ENCODE measurements at places on chromosomes 13 and 19.
A peak's percentile ranks its signal among the peaks of the same experiment; 100 is the strongest.

GRCh38 chr13:45074721-45075120 lies 45.6 kb upstream of the GTF2F2 start:
- DNase-seq = no peak

DNA sequence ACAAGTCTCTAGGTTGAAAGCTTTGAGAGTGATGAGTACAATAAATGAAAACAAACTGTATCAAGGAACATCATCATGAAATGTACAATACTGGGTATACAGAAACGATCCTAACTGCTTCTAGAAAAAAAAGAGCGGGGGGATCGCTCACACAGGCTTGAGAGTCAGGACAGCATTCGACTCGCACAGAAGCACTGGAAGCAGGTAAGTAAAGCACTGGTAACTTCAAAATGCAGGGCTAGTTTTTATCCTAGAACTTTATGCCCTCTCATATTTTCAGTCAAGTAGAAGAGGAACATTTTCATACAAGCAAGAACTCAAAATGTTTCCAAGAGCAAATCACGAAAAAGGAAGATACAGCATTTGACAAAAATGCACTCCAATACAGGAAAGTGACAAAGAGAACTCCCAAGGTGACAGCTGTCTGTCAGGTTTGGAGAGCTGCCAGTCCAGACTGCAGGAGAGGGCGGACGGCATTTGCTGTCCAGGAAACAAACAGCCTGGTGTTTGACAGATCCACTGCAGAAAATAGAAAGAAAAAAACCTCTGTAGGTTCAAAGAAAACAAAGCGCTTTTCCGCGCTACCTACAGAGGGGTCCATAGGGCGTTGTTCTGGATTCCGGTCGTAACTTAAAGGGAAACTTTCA lies 58.2 kb upstream of the XPO4 start:
- no peak for DNase-seq

DNA sequence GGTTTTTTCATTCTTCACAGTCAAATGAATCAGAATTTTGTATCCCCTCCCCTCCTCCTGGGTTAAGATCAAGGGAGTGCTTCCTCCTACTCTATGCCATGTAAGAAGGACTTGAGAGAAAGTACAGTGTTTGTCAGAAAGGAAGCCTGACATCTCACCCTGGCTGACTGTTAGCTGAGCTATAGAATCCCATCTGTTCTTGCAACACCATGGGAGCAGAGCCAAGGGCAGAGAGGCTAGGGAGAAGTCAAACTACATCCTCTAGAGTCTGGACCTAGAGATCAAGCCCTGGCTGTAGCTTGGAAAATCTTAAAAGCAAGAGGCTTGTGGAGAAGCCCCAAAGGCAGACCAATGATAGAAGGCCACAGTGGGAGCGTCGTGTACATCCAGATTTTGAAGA lies 145.9 kb downstream of the OLFM4 start:
- no peak for DNase-seq

GRCh38 chr13:110323172-110323891 lies 16.2 kb downstream of the COL4A2 start:
- no peak for DNase-seq

DNA sequence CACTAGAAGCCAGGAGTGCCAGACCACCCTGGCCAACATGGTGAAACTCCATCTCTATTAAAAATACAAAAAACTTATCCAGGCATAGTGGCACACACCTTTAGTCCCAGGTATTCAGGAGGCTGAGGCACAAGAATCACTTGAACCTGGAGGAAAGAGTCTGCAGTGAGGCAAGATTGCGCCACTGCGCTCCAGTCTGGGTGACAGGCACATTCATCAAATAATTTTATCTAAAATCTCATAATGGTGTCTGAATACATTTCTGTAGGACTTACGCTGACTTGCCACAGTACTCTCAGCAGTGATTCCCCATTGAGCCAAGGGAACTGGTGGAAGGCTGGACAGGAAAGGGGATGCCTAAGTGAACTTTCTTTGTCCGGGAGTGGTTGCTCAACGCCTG lies 4.3 kb upstream of the ZNF28 start:
- no peak for DNase-seq

- peak; percentile 91 for DNase-seq
These were observed at the start of gene TBCB for GRCh38 chr19:36115453-36116343. TBCB (plus strand) TSS chr19:36115468; CDS start chr19:36115561, 93 bp downstream.

DNA sequence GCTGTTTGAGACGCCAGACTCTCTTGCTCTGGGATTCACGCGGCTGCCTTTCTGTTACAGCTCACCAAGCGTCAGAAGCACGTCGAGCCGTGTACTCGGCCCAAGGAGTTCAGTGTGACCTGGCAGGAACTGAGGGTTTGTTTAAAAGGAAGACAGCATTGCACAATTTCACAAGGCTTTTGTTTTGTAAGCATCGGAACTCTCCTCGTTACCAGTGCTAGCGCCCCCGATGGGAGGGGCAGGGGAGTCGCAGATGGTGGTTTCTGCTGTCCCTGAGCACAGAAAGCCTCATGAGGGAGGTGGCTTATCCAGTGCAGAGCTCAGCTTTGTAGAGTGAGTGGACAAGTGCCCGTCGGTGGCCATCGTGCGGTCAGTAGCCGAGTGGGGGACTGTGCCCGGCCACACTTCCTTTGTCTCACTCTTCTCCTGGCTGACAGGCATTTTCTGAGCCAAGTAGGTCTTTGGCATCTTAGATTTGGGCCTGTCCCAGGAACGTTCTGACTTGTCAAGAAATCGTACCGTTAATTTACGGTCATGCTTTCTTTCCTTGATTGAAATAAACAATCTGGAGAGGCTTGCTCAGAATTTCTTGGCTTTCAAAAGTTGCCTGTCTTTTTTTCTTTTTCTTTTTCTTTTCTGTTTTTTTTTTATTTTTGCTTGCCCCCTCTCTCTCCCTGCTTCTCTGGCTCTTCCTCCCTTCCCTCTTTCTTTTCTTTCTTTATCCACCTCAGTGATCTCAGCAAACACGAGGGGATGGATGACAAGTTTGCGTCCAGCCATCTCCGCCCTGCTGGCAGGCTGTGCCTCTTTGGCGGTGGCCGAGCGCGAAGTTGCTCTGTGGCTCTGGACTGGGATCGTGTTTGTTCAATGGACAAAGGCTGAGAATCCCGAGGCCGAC lies 7.7 kb downstream of the KDM4B start:
- DNase-seq = no peak

DNA sequence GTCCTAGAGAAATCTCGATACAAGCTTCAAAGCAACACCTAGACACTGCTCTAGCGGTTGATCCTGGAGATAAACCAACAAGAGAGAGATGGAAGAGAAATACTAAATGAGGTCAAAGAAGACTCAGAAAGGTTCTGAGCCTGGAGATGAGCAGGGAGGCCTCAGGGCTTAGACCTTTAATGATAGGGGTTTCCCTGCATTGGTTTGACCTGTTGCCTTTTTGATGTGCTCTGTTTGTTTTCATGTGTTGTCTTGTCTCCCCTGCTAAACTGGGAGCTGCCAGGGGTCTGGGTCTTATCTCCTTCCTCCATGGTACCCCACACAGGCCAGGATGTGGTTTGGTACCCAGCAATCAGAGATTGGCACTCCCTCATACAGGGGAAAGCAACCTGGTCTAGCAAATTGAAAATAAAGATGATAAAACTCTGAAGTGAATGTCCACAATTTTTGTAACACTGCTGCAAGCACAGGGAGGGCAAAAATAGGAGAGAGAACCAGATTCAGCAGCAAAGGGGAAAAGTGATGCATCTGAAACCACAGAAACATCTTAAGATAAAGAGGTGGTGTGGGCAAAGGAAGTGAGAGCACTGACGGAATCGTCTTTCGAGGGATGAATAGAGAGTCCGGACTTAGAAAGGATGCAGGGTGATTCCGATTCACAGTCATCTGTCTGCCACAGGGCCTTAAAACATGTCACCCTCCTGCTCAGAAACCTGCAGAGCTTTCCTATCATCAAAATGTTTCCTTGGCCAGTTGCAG lies 3.5 kb downstream of the FFAR2 start:
- DNase-seq = peak; percentile 41

DNA sequence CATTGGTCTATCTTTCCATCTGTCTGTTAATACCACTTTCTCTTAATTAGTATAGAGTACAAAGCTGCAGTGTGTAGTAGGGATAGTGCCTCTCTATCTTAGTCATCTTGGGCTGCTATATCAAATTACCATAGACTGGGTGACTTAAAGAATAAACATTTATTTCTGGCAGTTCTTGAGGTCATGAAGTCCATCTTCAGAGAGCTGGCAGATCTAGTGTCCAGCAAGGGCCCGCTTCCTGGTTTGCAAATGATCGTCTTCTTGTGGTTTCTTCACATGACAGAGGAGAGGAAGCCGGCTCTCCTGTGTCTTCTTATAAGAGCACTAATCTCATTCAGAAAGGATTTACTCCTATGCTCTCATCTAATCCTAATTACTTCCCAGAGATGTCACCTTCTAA lies 6.1 kb downstream of the ZNF700 start:
- DNase-seq = no peak

DNA sequence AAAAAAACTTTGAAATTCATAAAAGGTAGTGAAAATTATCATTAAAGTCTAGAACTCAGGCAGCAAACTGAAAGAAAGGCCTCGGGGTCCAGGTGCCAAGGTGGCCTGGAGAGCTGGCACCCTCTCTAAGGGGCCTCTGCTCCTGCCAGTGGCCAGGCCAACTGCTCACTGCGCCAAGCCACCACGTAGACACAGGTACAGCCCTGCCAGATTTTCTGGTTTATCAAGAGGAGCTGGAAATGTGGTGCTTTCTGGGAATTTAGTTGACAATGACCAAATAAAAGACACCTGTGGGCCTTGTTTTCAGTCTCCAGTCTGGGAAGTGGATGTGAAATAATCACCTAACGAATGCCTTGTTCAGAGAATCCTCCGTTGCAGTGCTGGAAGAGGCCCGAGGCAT lies 22.8 kb downstream of the ZNF574 start:
- no peak for DNase-seq

DNA sequence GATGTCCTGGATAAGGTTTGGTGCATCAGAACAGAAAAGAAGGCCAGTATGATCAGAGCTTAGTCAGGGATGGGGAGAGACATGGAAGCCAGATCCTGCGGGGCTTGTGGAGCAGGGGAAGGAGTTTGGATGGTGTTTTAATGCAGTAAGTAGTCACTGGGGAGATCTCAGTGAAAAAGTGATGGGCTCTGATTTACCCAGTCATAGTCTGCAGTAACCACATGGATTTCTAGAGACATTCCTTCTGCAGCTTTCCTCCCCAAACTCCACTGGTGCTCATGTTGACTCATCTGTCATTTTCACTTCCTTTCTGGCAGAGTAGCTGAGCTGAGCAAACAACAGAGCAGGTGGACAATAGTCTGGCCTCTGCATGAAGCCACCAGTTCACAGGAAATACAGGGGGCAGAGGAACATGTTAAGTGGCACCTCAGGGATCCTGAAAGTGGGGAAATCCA lies 144.1 kb downstream of the DPF1 start:
- no peak for DNase-seq

DNA sequence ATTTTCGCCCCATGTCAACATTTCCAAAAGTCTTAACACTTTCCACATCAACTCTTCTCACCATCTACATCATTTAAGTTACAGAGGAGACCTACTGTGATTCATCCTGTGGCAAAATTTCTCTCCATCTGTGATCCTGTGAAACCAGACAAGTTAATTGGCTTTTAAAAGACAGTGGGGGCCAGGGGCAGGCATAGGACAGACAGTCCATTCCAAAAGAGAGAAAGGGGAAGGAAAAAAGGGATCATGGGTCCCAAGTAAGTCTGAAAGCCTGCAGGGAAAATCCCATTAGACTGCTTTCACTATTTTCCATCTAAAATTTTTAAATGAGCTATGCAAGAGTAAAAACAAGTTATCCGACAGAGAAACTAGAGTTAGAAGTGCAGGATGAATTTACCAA lies 121.0 kb downstream of the MRPL57 start:
- no peak for DNase-seq

- DNase-seq = no peak
These were observed 32.1 kb upstream of the SCEL start for GRCh38 chr13:77503398-77503797.

GRCh38 chr13:102658660-102659059 lies 36.2 kb downstream of the METTL21C start:
- no peak for DNase-seq

GRCh38 chr13:71820699-71821098 lies 46.3 kb downstream of the DACH1 start:
- DNase-seq = no peak
